ENCODE measurements at places on chromosomes 5 and 9.

DNA sequence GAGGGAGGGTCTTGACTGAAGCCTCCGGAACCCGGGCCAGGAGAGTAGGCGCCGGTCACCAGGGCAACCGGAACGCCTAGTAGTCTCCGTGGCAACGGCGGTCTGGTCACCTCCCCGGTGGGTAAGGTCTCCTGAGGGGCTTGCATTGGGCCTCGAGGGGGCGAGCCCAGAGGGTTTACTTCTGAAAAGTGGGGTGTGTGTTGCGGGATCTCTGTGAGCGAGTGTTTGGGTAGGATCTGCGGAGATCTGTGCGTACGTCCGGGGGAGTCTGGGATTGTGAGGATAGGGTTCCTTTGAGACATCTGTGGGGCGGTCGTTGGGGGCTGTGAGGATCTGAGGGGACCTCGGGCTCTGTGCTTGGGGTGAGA, at the start of gene FAM221B:
Gene FAM221B, minus strand, starts transcription at position 17 of the 368 bp plus-strand sequence. CDS start 2,571 bp downstream, outside the sequence.
- DNase-seq, result no peak
- H3K4me1 ChIP-seq, result peaks cover 11% of the 10 kb centered on the region
- H3K27ac ChIP-seq, result peak within 1 kb of the TSS; percentile 88
- H3K36me3 ChIP-seq, result no peaks in the 10 kb centered on the region
- peak within 1 kb of the TSS; percentile 83 for H3K4me3 ChIP-seq

GRCh38 chr5:158840193-158840592, 259.5 kb downstream of the EBF1 start:
- H3K36me3 ChIP-seq, result no peaks in the 10 kb centered on the region
- no peak overlapping the region for H3K4me3 ChIP-seq
- no peak for DNase-seq
- no peaks in the 10 kb centered on the region for H3K27me3 ChIP-seq
- no peaks in the 10 kb centered on the region for H3K4me1 ChIP-seq
- no peak overlapping the region for H3K27ac ChIP-seq

DNA sequence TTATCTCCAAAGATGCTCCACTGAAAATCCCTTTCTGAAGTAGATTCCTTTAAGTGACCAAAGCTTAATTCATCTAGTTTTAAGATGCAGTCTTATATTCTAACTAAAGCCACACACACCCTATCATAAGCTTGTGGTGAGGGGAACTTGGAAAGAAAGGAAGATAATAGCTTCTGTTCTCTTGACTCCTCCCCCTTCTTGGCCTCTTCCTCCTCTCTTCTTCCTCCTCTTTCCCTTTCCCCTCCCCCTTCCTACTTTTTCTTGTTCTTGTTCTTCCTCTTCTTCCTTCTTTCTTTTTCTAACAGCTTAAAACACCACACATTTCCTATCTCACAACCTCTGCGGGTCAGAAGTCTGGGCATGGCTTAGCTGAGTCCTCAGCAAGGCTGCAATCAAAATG, 23.5 kb downstream of the IL7R start:
- H3K36me3 ChIP-seq, result no peaks in the 10 kb centered on the region
- H3K27me3 ChIP-seq, result no peaks in the 10 kb centered on the region
- no peak overlapping the region for H3K27ac ChIP-seq
- no peak overlapping the region for H3K4me3 ChIP-seq
- DNase-seq, result no peak

- no peaks in the 10 kb centered on the region for H3K36me3 ChIP-seq
- no peak overlapping the region for H3K4me3 ChIP-seq
- no peaks in the 10 kb centered on the region for H3K4me1 ChIP-seq
Measured at GRCh38 chr9:108743901-108744371, 111.8 kb downstream of the ACTL7B start.

DNA sequence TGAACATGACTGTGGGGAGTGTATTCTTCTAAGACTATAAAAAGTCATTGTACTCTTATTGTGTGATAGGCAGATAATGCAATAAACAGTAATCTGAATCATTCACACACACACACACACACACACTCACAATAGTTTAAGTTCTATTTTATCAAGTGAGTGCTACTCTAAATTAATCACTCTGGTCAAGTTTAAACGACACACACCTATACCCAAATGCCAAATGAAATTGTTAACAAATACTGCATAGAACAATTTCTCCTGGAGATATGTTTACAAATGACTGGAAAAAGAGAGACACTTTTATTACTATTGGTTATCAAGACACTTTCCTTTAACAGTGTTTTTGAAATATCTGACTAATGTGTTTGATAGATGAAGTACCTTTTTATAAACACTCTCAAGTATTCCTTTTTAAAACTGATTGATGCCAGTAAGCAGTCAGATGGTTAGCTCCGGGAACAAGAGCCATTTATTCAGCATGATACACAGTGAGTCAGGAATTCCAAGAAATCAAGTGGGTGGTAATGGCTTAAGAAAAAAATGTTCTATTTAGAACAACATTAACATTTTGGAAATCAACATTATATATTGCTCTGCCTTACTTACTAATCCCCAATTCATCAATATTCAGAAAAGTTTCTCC, 521.6 kb upstream of the ST8SIA4 start:
- DNase-seq, result no peak
- H3K27me3 ChIP-seq, result no peaks in the 10 kb centered on the region
- no peaks in the 10 kb centered on the region for H3K4me1 ChIP-seq
- no peaks in the 10 kb centered on the region for H3K36me3 ChIP-seq
- no peak overlapping the region for H3K4me3 ChIP-seq

DNA sequence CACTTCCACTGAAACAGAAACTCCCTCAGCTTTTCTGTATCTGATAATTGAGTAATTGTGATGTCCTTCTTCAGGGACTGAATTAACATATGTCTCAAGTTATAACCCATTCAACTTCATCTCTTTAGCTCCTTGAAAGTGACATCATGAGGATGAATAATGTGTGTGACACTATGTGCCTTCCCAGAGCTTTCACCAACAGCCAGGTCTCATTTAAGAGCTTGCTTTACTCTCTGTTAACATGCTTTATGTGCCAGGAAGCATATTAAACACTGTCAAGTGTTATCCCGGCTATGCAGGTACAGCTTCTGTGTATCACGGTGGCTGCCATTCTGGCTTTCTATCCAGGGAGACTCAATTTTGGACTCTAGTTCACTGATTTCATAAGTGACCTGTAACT, 799.9 kb downstream of the CDH12 start:
- H3K27ac ChIP-seq, result no peak overlapping the region
- H3K4me1 ChIP-seq, result no peaks in the 10 kb centered on the region
- no peak overlapping the region for H3K4me3 ChIP-seq

- no peak for DNase-seq
- no peak overlapping the region for H3K27ac ChIP-seq
- H3K4me1 ChIP-seq, result no peaks in the 10 kb centered on the region
- no peak overlapping the region for H3K4me3 ChIP-seq
- no peaks in the 10 kb centered on the region for H3K27me3 ChIP-seq
- no peaks in the 10 kb centered on the region for H3K36me3 ChIP-seq
Measured at GRCh38 chr5:94916619-94917018, 298.1 kb downstream of the SLF1 start.

DNA sequence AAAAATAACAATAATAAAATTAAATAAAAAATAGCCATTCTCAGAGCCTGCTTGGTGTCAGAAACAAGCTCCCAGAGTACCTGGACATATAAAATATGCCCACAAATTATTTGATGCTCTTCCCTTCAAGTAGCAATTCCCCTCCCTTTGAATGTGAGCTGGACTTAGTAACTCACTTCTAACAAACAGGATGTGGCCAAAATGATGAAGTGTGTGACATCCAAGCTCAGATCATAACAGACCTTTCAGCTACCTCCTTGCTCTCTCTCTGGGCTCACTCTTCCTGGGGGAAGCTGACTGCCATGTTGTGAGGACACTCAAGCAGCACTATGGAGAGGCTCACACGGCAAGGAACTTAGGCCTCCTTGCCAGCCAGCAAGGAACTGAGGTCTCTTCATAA, 69.0 kb downstream of the SPRY4 start:
- H3K36me3 ChIP-seq, result no peaks in the 10 kb centered on the region
- DNase-seq, result no peak
- H3K27me3 ChIP-seq, result no peaks in the 10 kb centered on the region
- no peak overlapping the region for H3K4me3 ChIP-seq
- H3K27ac ChIP-seq, result no peak overlapping the region
- no peaks in the 10 kb centered on the region for H3K4me1 ChIP-seq

DNA sequence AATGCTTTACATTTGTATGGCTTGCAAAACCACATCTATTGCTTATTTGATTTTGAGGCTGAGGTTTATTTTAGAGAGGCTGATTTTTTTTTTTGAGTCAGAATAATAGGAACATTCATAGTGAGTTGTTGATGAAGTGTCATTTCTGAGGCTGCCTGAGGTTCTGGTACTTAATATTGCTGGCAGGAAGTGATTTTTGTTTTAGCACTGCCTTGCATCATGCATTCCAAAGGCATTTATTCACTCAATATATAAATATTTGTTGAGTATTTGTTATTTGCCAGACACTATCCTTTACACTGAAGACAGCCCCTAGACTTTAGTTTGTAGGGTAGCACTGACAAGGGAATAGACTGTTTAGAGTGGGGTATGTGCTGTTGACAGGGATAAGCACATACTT, 2.7 kb downstream of the RNF20 start:
- DNase-seq, result no peak
- peaks cover 21% of the 10 kb centered on the region for H3K36me3 ChIP-seq
- H3K27ac ChIP-seq, result no peak overlapping the region
- no peaks in the 10 kb centered on the region for H3K27me3 ChIP-seq
- H3K4me1 ChIP-seq, result no peaks in the 10 kb centered on the region

DNA sequence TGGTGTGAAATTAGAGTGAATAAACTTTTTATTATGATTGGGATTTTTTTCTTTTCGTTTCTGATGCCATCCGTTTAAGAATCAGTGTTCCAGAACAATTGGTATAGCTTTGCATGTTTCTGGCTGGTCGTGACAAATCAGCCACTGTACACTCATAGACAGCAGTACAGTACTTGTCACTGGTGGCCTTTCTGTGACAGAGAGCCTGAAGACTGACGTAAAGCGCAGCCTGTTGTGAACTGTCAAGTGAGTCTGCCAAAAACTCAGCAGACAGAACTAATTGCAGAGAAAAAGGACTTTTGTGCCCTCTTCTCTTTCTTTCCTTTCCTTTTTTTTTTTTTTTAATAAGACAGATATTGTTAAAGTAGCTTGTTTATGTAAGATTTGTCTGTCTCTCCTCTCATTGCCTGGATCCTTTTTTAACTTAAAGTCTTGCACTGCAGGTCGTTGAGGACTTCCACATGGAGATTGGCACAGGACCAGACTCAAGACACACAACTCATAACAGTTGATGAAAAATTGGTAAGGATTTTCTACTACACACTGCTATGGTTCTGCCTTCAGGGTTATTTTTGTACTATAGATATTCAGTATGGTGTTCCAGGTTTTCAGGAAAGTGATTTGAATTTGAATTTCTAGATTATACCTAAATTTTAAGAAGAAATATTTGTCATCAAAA, 42.7 kb downstream of the NDUFS4 start:
- DNase-seq, result no peak
- no peak overlapping the region for H3K4me3 ChIP-seq
- peaks cover 2% of the 10 kb centered on the region for H3K36me3 ChIP-seq
- peaks cover 11% of the 10 kb centered on the region for H3K4me1 ChIP-seq
- no peaks in the 10 kb centered on the region for H3K27me3 ChIP-seq
- no peak overlapping the region for H3K27ac ChIP-seq

DNA sequence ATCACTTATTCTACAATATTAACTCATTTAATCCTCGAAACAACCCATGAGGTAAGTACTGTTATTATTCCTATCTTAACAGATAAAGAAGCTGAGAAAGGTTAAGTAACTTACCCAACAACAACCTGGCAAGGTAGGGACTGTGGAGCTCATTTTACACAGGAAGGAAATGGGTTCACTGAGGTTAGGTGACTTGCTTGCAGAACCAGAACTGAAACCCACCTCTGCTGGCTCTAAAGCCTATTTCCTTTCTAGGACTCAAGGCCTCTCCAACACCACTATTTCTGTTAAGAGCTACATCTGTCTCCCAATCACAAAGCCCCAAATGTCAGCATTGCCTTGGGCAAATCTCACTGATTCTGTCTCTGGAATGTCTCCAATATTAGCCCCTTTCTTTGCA, 38.9 kb upstream of the IFNK start:
- no peak overlapping the region for H3K27ac ChIP-seq
- H3K36me3 ChIP-seq, result no peaks in the 10 kb centered on the region
- H3K4me1 ChIP-seq, result no peaks in the 10 kb centered on the region
- no peak for DNase-seq
- H3K4me3 ChIP-seq, result no peak overlapping the region
- no peaks in the 10 kb centered on the region for H3K27me3 ChIP-seq

GRCh38 chr9:2291980-2292704, 277.0 kb downstream of the SMARCA2 start:
- DNase-seq, result no peak
- H3K4me3 ChIP-seq, result no peak overlapping the region
- no peaks in the 10 kb centered on the region for H3K4me1 ChIP-seq
- H3K27ac ChIP-seq, result no peak overlapping the region
- H3K27me3 ChIP-seq, result no peaks in the 10 kb centered on the region

DNA sequence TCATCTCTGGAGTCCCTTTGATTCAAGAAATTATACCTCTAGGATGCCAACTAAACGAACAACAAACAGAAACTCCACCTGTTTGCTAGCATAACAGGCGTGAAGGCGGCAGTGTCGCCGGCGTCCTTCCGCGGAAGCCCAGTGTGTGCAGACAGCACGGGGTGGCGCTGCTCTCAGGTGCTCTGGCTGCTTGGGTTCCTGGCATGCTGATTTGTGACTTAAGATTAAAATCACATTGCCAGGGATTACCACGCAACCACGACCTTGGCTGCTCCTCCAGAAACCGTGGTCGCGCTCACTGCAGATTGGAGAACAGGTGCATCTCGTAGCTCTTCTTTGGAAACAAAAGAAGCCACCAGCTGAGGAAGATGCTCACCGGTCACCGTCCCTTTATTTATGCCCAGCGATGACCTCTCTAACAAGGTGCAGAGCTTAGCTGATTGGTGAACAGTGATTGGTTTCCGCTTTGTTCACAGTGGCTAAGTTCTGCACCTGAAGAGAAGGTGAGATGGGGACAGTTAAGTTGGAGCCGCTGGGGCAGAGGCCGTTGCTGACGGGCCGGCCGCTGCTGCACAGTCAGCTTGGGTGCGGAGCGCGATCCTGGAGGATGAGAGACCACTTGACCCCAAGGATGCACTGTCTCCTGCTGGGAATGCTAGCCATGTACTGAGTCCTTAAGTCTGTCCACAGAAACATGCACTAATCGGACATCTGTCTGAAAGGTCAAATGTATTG, 232.3 kb downstream of the FANCC start:
- peaks cover 27% of the 10 kb centered on the region for H3K4me1 ChIP-seq
- DNase-seq, result no peak
- H3K27ac ChIP-seq, result no peak overlapping the region
- H3K4me3 ChIP-seq, result no peak overlapping the region

GRCh38 chr5:124789104-124789605, 42.7 kb upstream of the ZNF608 start:
- H3K36me3 ChIP-seq, result no peaks in the 10 kb centered on the region
- no peaks in the 10 kb centered on the region for H3K27me3 ChIP-seq
- no peak for DNase-seq
- H3K27ac ChIP-seq, result no peak overlapping the region
- H3K4me3 ChIP-seq, result no peak overlapping the region

DNA sequence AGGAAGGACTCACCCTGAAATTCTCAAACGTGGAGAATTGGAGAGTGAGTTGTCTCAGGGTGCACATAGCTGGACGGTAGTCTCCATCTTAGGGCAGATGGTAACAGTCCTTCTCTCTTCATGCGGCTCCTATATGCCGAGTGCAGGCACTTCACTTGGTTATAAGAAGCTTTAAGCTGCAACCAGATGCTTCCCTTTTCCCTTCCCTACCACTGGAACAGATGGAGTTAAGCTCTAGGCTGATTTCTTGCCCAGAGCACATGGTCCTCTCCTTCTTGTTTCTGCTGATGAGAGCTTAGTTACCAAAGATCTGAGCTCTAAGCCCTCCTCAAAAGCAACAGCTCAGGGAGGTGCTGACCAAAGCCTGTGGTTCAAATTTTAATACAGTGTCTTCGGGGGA, 355.7 kb downstream of the ARHGEF28 start:
- no peaks in the 10 kb centered on the region for H3K36me3 ChIP-seq
- H3K4me1 ChIP-seq, result no peaks in the 10 kb centered on the region
- no peaks in the 10 kb centered on the region for H3K27me3 ChIP-seq
- no peak overlapping the region for H3K27ac ChIP-seq
- no peak overlapping the region for H3K4me3 ChIP-seq
- no peak for DNase-seq

Data from kidney (tissue), 22 donors.